ENCODE measurements at places on chromosomes 6 and 20.

GRCh38 chr6:16944596-16944995 is 157.3 kb upstream of the STMND1 start:
- no peak for DNase-seq

GRCh38 chr6:133100865-133101264 is 140.3 kb upstream of the EYA4 start:
- DNase-seq: no peak

- DNase-seq: no peak
Measured at GRCh38 chr20:55974491-55975202, 30.7 kb downstream of the CBLN4 start.

GRCh38 chr6:10613077-10613476 is 81.3 kb downstream of the C6orf52 start:
- DNase-seq: no peak

DNA sequence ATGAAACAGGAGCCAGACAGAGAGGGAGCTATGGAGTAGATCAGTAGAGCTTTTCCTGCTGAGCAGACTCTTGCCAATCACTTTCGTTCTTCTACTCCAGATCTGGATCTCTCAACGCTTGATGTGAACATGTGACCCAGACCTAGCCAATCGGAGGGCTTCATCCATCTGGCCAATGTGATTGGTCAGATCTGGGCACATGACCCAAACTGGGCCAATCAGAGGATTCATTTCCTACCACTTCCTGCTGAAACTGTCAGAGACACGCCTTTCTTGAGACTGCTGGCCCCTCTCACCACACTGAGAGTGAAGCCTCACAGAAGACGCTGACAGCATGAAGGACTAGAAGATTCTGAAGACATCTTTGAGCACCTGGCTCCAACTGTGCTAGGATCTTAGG is 44.2 kb upstream of the ZMYND8 start:
- no peak for DNase-seq

- no peak for DNase-seq
Measured at GRCh38 chr20:59939879-59940128, 301 bp downstream of the PPP1R3D start.

GRCh38 chr20:59448851-59449444 is 148.5 kb downstream of the EDN3 start:
- DNase-seq: no peak

GRCh38 chr6:149045404-149045803 is 272.1 kb upstream of the TAB2 start:
- no peak for DNase-seq

DNA sequence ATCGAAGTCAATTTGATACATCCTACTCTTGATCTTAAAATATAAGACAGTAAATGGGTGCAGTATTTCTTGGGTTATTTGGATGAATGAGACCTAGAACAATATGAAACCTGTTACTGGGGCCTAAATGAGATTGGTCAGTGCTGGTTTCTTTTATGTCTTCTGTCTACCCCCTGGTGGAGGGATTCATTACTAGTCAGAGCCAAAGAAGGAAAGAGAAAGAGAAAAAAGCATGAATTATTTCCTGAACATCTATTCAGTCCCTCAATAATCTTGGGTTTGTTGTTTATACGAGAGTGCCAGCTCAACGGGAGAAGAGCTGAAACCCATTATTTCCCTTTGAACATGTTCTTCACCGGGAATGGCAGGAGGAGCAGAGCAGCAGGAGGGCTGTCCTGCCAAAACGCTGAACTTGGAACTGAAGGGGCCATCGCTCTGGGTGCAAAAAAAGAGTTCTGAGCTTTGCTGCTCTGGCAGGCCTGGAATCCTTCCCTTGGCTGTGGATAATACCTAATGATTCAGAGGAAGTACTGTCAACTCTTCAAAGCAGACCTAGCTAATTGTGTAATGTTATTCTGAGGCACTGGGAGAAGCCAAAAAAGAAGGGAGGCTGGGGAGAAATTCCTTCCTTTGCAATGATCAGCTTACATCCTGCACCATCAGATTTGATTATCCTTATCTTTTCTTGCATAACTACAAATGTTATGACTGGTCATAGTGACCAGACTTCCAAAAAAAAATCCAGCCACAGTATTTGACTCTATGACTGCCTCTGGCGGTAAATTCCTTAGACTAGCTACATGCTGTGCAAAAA is 72.0 kb downstream of the BLOC1S5 start:
- no peak for DNase-seq

- DNase-seq: no peak
Measured at GRCh38 chr6:168264593-168265335, 54.8 kb downstream of the DACT2 start.

GRCh38 chr6:127634178-127634577 is 57.2 kb downstream of the C6orf58 start:
- no peak for DNase-seq

GRCh38 chr20:2653556-2654383 is 1.3 kb downstream of the NOP56 start:
- DNase-seq: no peak

GRCh38 chr6:166904101-166904746 is 52.1 kb downstream of the RNASET2 start:
- DNase-seq: no peak

- DNase-seq: no peak
Measured at GRCh38 chr6:35510916-35511561, 1.7 kb downstream of the TULP1 start.

- DNase-seq: no peak
Measured at GRCh38 chr6:15359335-15359862, 113.5 kb downstream of the JARID2 start.

DNA sequence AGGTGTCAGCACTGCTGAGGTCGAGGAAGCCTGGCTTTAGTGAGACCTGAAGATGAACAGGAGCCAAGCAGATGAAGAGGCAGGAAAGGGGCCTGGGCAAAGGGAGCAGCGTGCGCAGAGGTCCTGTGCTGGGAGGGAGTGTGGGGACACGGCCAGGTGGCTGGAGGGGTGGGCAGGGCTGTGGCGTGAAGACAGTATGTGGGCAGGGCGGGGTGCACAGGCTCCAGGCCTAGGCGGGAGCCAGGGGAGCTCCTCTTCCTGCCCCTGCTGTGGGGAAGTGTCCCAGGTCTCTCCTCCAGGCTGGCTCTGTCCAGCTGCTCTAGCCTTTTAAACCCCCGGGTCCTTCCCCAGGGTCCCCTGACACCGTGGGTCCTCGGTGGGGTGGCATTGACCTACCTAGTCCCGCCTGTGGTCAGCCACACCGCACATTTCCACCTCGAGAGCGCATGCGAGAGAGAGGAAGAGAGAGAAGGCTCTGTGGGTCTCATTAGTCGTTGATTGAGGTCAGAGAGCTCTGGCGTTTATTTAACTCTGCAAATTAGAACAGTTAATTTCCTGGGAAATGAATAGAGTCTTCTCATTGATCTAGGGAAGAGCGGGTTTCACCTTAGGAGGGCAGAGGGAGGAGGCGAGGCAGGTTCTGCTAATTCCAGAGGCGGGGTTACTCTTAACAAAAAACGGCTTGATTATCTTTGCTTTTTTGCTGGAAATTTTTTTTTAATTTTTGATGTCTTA is 68.8 kb downstream of the CDH4 start:
- DNase-seq: no peak

DNA sequence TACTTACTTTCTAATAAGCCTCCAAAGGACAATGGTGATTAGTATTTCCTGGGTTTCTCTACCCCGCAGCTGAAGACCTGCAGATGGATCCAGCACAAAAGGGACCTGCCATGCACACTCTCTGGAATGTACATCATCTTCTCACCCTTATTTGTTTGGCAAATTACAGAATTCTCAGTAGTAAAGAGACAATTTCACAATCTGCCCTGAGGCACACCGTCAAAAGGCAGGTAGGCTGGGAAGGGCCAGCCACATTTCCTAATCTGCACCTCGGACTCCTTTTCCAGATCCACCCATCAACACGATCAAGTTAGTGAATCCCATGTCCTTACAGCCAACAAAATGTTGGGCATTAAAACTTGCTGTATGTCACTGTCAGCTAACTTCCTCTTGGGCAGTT is 4.9 kb downstream of the OVOL2 start:
- no peak for DNase-seq

DNA sequence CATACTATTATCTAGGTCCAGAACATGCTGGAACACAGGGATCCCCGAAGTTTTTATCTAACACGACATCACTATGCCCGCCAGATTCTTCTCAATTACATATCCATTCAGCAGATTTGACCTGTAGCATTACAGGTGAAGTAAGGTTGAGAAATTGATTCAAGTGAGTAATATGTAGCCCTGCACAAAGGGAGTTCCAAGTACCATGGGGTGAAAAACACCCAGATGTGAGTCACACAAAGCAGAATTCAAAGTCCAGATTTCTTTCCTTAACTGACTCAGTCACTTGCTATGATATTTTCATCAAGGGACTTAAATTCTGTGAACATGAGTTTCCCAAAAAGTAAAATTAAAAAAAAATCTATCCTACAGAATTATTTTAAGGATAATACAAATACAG is 655.4 kb upstream of the PTCHD4 start:
- no peak for DNase-seq

GRCh38 chr6:47844881-47845280 is 63.0 kb downstream of the OPN5 start:
- no peak for DNase-seq

GRCh38 chr20:41436679-41437078 is 70.1 kb upstream of the EMILIN3 start:
- no peak for DNase-seq

- DNase-seq: no peak
Measured at GRCh38 chr6:128807577-128807976, 75.4 kb upstream of the LAMA2 start.

DNA sequence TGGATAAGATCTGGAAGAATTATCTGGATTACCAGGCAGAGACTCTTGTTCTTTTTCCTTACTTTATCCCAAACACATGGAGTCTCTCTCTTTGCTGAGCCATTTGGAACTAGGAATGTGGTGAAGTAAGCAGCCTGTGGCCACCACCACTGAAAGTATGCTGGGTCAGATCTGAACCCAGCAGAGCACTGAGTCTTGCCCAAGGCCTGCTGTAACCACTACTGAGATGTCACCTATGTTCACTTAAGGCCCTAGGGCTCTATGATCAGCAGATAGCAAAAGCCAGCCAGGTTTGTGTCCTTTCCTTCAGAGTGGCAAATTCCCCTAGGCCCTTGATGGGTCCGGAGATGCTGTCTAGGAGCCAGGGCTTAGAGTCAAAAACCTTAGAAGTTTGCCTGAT is 103.3 kb upstream of the PLN start:
- no peak for DNase-seq

- no peak for DNase-seq
Measured at GRCh38 chr6:79250107-79250514, 15.6 kb upstream of the HMGN3 start.

- no peak for DNase-seq
Measured at GRCh38 chr20:58037631-58038030, 190.8 kb downstream of the ANKRD60 start.

GRCh38 chr6:139531148-139532115 is 157.0 kb upstream of the CITED2 start:
- no peak for DNase-seq

DNA sequence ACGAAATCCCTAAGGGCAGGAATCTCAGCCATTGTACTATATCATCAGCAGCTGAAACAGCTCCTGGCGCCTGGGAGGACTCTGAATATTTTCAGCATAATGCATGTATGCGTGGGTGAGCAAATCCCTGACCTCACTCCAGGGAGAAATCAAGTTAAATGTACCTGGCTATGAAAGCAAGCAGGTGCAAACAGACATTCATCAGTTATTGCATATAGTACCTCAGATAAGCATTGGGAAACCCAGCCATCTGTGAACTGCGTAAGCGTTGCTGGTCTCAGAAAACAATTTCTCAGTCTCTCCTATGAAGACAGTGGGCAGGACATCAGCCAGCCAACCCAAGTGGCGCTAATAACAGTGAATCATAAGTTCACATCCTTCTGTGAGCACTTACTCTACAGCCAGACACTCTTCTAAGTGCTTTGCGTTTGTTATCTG is 622.6 kb downstream of the EPM2A start:
- DNase-seq: no peak

DNA sequence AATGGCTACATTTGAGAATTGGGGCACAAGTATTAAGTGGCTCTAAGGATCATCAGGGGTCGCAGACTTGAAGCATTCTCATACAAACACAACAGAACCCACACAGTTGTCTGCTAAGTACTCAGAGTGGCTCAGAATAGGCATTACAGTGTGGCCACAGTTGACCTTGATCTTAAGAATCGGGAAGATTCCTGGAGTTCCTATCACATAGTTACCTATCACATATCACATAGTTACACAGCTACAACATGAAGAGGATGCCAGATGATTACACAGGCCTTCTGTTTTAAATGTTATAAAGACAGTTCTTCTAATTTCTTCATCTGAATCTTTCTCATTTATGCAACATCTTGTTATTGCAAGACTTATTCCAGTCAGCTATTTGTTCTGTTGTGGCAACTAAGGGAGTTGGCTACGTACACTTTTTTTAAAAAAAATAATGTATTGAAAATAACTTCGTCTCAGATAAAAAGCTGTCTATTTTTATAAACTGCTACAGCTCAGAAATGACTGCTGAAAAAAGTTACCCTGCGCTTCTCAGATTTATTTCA is 129.0 kb downstream of the REV3L start:
- DNase-seq: no peak

DNA sequence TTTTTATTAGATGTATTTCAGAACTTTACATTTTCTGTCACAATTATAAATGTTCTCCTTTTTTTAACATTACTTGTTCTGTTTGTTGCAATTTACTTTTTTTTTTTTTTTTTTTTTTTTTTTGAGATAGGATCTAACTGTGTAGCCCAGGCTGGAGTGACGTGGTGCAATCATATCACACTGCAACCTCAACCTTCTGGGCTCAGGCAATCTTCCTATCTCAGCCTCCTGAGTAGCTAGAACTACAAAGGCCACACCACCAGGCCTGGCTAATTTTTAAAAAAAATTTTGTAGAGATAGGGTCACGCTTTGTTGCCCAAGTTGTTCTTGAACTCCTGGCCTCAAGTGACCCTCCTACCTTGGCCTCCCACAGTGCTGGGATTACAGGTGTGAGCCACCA is 15.1 kb upstream of the MBOAT1 start:
- DNase-seq: no peak

GRCh38 chr20:10509376-10509775 is 74.3 kb downstream of the SLX4IP start:
- no peak for DNase-seq

DNA sequence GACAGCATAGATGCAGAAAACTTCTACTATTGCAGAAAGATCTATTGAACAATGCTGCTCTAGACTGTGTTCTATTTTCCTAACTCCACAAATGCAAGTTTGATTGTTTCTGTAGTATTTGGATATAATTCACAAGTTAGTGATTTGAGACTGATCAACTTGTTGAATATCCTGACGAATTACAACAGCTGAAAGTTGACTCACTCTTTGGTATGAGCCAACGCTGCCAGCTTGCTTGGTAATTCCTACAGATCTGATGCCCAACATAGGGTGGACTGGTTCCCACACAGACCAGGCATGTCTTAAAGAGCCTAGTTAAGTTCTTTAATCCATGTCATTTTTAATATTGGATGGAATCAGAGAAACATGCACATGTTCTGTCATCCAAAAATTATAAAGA is 231.0 kb upstream of the RAB32 start:
- DNase-seq: no peak

- DNase-seq: no peak
Measured at GRCh38 chr20:62021793-62022385, 43.8 kb downstream of the TAF4 start.

- no peak for DNase-seq
Measured at GRCh38 chr6:169979873-169980432, 228.5 kb downstream of the ERMARD start.

Measured in central memory CD8-positive, alpha-beta T cell (primary cell).